Effector memory CD4-positive, alpha-beta T cell (primary cell): ENCODE measurements at places on chromosomes 11 and 22.

GRCh38 chr22:24553597-24554312, 1.2 kb downstream of the GUCD1 start:
- DNase-seq = no peak

- DNase-seq = no peak
These were observed 14.5 kb downstream of the CDON start for GRCh38 chr11:126048197-126048596.

DNA sequence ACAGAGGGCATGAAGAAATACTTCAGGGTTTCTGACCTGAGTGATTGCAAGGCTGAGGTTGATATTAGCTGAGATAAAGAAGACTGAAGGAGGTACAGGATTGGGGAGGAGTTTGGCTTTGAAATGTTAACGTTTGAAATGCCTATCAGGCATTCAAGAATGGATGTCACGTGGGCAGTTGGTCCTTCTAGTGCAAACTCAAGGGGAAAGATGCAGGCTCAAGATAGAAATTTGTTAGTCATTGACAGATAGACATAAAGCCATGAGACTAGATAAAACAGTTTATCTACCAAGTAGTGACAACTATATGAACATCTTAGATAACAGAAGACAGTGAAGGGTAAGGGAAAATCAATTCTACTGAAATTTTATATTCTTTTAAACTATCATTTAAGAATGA, 23.1 kb downstream of the TTC17 start:
- no peak for DNase-seq

DNA sequence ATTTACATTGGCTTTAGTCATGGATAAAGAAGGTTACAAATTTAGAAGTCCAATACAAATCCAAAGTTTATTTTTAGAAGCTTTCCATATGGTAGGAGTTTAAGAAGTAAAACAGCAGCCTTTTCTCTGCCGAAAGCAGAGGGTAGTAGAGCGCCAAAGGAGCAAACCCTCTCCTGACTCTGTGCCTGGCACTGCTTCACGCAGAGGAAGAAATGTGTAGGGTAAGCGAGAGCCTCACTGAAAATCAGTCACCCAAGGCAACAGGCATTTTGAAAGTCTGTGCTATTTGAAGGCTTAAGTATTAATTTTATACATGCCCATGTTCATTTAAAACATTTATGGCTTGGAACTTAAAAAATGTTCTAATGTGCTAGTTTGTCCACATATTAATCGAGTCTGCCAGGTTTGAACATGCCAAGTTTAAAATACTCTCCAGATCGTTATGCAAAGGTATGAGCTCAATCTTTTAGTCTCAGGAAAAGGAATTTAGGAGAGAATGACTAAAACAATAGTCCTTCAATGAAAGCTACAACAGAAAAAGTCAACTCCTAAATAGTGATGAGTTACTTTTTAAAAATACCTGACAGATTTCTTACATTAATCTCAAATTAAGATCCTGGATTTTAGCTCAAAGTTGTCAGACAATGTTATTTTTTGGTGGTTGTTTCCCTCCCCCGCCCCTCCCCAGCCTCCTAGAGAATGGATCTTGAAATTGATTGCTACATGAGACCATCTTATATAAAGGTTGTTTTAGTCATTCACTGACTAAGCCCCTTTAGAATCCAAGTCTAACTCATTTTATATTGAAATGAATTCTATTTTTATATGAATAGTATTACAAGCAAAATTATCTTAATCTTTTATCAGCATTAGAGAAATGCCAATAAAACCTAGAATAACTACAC, 38.7 kb downstream of the MRTFA start:
- no peak for DNase-seq

- DNase-seq = no peak
These were observed 734 bp downstream of the C11orf58 start for GRCh38 chr11:16738947-16739815.

DNA sequence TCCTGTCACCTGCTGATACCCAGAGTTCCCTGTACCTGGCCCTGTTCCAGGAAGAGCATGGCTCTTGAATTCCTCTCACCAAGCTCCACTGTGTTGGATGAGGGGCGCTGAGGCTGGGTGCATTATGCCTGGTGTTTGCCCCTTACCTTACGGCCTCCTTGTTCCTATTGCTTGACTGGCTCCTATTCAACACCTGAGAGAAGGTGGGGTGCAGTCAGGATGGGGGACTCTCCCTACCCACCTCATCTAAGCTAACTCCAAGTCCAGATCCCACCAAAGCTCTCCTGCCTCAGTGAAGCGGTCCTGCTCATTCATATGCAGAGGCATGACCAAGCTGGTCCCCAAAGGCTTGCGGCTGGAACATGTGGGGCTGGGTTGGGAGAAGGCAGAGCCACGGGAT, 35.8 kb upstream of the RIC3 start:
- no peak for DNase-seq

DNA sequence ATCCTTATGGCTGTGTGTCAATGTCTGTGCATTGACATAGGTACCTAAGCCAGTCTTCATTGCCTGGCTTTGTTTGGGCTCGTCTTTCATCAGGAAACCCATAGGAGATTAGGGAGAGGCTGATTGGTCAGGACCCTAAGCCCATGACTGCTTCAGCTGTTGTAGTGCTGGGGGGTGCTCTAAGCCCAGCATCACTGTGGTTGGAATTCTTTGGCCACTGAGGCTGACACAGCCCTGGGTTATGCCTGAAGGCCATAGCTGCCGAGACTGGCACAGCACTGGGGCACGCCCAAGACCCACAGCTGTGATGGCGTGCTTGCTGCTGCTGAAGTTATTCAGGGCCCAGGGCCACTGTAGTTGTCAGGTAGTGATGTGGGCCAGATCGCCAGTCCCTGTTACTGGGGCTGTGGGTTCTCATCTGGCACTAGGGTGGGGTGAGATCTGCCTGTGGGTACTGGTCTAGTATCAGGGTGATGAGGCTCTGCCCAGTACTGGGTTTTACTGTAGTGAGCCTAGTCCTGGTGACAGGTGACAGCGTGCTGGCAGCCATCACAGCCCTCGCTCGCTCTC, 4.9 kb downstream of the USP18 start:
- no peak for DNase-seq

- no peak for DNase-seq
These were observed 19.7 kb upstream of the OSBPL5 start for GRCh38 chr11:3184732-3185347.

GRCh38 chr11:18229501-18229900, 7.1 kb downstream of the SAA4 start:
- DNase-seq = no peak

- DNase-seq = no peak
These were observed 10.4 kb upstream of the TUB start for GRCh38 chr11:8070417-8071115.

GRCh38 chr11:66467034-66467659, 442 bp downstream of the PELI3 start:
- no peak for DNase-seq

DNA sequence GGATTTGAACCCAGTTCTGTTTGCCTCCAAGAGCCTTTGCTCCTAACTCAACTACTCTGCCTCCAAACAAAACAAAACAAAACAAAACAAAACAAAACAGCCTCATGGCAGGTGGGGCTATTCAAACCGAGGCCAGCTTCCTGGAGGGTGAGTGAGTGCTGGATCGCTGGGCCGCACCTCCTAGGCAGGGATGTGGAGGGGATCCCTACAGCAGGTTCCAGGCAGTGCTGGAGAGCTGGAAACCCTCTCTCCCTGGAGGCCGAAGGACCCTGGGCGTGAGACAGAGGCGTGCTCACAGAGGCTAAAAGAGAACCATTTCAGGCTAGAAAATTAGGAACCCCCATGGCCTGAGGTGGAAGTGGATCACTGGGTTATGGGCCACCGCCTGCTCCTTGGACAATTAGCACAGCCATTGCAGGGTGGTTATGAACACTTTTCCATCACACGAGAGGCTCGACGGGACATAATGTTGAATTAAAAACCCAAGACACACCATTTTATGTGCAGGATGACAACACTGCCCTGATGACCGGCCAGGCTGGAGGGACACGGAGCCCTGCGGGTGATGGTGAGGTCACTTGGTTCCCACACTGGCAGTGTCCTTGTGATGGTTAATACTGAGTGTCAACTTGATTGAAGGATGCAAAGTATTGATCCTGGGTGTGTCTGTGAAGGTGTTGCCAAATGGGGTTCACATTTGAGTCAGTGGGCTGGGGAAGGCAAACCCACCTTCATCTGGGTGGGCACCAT, 35.2 kb downstream of the SHISAL1 start:
- no peak for DNase-seq

DNA sequence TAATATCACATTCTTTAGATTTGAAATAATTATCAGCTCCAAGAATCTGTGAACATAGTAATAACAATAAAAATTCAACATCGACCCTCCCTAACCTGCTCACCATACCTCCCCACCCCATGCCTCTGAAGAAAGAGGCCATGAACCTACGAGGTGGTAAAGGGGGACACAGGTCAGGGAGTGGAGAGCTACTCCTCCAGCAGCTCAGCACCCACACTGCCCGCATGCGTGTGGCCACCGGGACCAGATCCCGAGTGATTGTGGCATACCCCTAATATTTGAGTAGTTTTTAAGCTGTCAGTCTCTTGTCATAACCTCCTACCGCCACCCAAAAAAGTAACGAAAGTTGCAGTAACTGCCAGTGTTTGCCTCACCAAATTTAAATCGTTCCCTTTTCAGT, 16.8 kb upstream of the ADSL start:
- no peak for DNase-seq

DNA sequence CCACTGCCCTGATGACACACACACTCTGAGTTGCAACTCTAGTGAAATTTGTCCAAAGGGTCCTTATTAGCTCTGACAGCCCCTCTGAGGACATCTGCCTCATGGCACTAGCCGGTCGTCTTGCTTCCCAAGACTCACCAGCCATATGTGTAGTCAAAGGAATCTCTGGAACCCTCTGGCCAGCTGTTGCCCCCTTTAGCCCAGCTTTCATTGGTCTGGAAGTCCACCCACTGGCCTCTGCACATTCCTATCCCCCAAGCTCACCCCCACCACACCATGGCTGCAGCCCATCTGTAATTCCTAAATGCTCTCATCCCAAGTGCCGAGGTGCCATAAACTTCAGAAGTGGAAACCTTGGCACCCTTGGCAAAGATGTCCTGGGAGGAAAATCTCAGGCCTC, 24.3 kb downstream of the SYT7 start:
- no peak for DNase-seq

GRCh38 chr22:50581950-50582492, 628 bp downstream of the CHKB start:
- DNase-seq = no peak

GRCh38 chr11:78318321-78319114, 99.1 kb downstream of the GAB2 start:
- no peak for DNase-seq

DNA sequence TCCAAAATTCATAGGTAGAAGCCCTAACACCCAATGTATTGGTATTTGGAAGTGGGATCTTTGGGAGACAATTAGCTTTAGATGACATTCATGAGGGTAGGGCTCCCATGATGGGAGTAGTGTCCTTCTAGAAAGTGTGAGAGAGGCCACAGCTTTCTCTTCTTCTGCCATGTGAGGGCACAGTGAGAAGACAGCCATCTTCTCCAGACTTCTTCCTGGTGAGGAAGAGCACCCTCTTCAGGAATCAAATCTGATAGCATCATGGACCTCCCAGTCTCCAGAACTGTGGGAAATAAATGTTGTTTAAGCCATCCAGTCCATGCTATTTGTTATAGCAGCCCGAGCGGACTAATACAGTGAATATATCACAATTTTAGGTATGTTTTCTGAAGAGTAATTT, 96.9 kb downstream of the CNTN5 start:
- DNase-seq = no peak

DNA sequence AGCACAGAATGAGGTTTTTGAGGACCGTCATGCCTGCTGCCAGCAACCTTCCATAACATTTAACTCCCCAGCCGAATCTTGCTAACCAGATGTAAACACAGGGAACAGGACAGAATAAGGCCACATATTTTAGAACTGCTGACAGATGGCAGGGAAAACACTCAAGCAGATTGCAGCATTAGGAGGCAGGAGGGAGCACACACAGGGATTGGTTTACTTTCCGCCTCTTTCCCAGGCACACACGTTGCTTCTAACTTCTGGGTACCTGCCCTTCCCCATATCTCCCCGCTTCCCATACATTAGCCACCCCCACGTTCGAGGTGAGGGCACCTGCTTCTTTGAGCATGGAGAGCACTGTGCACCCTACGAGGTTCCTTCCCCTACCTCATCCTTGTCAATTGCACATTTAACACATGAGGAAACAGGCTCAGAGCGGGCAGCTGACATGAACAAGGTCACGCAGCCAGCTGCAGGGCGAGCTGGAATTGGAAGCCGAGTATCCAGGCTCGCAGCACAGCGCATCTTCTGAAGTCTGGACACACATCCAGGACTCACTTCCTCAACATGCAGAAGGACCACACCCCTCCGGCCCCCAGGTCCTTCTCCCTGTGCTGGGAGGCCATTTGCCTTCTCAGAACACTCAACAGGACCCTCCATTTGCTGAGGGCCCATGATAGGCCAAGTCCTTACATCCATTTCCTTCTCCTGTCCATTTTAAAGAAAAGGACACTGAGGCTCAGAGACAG, 18.7 kb downstream of the ASPHD2 start:
- DNase-seq = no peak

DNA sequence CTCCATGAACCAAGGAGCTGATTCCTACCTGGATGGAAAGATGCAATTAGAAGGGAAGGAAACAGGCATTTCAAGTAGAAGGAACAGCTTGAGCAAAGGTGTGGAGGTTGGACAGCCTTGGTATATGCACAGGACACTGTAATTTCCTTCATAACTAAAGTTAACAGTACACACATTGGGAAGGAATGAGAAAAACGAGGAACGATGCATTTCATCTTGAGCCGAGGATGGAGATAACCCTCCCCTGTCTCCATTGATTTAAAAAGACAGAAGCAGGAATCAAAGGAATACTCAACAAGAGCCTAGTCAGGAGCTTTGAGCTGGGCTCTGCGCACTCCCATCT, 2.3 kb upstream of the PRG2 start:
- no peak for DNase-seq

DNA sequence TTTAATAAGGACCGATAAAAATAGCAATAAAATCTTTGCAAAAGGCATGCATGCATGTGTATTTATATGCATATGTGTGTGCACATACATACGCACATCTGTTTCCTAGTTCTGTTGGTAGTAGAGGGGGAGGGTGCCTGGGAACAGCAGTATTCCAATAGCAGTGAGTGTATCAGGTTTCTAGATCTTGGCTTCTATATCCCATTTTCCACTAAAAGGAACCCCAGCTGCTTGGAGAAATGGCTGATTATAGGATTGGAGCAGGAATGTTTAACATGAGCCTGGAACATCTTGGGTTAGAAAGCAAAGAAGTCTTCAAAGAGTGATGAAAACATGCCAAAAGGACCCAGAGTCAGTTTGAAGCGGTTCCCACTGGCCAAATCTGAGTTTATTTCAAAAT, 21.0 kb downstream of the TNRC6B start:
- no peak for DNase-seq

- no peak for DNase-seq
These were observed 29.2 kb upstream of the DAGLA start for GRCh38 chr11:61650781-61651571.

GRCh38 chr11:67278939-67279588, 10.0 kb upstream of the ANKRD13D start:
- DNase-seq = no peak

GRCh38 chr11:120223793-120224192, 13.0 kb downstream of the OAF start:
- DNase-seq = no peak

GRCh38 chr11:92225568-92226330, 1.1 kb downstream of the FAT3 start:
- no peak for DNase-seq

- DNase-seq = no peak
These were observed 37.5 kb downstream of the FAM227A start for GRCh38 chr22:38618682-38619081.

- DNase-seq = no peak
These were observed 35.9 kb upstream of the ZBED5 start for GRCh38 chr11:10893714-10894151.

- no peak for DNase-seq
These were observed 475.4 kb downstream of the INSC start for GRCh38 chr11:15590132-15590531.
